Calu3 (cell line): ENCODE measurements at places on chromosomes 5 and 9. TPM values are rescaled to one million over a fixed set of nuclear protein-coding genes. Genes with fewer than 3 reads are reported as not detected.
A peak's percentile ranks its signal among the peaks of the same experiment; 100 is the strongest.

DNA sequence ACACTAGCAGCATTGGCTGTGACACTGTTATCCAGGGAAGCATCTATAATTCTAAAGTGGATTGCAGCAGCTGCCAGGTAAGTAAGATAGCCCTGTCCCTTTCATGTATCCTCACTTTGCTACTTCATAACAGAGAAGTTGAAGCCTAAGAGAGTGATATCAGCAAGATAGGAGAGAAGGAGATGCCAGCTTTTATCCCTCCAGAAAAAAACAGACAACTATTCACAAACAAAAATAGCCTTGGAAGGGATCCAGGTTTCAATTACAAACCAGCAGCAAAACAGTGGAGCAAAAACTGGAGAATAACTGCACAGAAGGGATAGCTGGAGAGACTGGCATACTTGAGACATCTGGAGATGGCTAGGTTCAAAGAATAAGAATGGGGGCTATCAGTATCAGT lies 19.6 kb upstream of the VCAN start:
- peaks cover 17% of the 10 kb centered on the region for H3K4me1 ChIP-seq
- no peaks in the 10 kb centered on the region for H3K27me3 ChIP-seq
- no peak overlapping the region for H3K27ac ChIP-seq
- no peak overlapping the region for H3K4me3 ChIP-seq
- H3K36me3 ChIP-seq, result peaks cover 5% of the 10 kb centered on the region

DNA sequence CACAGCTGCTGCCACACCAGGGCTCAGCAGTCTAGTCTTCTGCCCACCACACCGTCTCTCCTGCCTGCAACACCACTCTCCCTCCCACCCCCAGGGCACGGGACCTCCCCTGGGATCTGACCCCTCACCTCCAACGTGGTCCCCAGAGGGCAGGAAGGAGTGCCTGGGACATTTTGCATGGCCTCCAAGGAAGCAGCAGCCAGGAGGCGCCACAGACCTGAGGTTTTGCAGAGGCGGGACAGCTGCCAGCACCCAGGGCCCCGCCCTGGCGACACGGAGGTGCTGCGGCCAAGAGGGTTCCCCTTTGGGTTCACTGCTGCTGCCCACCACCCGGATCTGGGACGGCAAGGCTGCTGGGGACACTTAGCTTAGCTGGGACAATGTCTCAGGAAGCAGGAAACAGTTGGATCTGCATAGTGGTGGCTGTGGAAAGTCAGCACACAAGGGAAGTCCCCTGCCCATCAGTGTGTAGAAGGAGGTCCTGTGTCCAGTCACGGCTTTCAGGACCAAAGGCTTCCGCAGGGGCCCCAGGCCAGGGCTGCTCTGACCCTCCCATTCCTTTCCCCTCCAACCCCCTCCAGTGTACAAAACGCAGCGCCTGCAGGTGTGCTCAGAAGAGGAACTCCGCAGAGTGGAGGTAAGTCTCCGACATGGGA lies 13.8 kb downstream of the PROP1 start:
- peak; percentile 60 for DNase-seq
- H3K4me1 ChIP-seq, result no peaks in the 10 kb centered on the region
- H3K36me3 ChIP-seq, result no peaks in the 10 kb centered on the region
- H3K4me3 ChIP-seq, result no peak overlapping the region

- H3K4me1 ChIP-seq, result no peaks in the 10 kb centered on the region
- H3K4me3 ChIP-seq, result no peak overlapping the region
- no peak for DNase-seq
- H3K36me3 ChIP-seq, result no peaks in the 10 kb centered on the region
- H3K27ac ChIP-seq, result no peak overlapping the region
These were observed 483.2 kb downstream of the CDH10 start for GRCh38 chr5:24161559-24161958.

SLC1A3 gene
- total RNA-seq, result 6.0 and 7.9 TPM in 2 replicates
